Smooth muscle cell of the coronary artery (primary cell): ENCODE measurements at places on chromosomes 3 and 15. TPM values are rescaled to one million over a fixed set of nuclear protein-coding genes. Genes with fewer than 3 reads are reported as not detected.

The CPN2 gene
- not detected in 2 replicates for total RNA-seq

The CDC25A gene
- total RNA-seq = 0.47 and 3.2 TPM in 2 replicates

The GP9 gene
- not detected in 2 replicates for total RNA-seq

The GABRA5 gene
- under 0.01 TPM in 1 of 2 replicates, not detected in the other for total RNA-seq

The PRR20G gene
- not detected in 2 replicates for total RNA-seq

The TMC3 gene
- total RNA-seq = 13.7 TPM in 1 of 2 replicates, not detected in the other

The HSPBAP1 gene
- 3.7 and 4.6 TPM in 2 replicates for total RNA-seq

The MINDY4B gene
- not detected in 2 replicates for total RNA-seq

The FXR1 gene
- 219 and 353 TPM in 2 replicates for total RNA-seq

The ERC2 gene
- total RNA-seq = 0.47 TPM in 1 of 2 replicates, not detected in the other

The GOLGA6L7 gene
- not detected in 2 replicates for total RNA-seq

The ZDHHC19 gene
- total RNA-seq = not detected in 2 replicates

The HIGD2B gene
- not detected in 2 replicates for total RNA-seq

The TRIM42 gene
- total RNA-seq = not detected in 2 replicates

The ZBTB20 gene
- 12.2 and 18.6 TPM in 2 replicates for total RNA-seq

The MCF2L2 gene
- under 0.01 and 0.15 TPM in 2 replicates for total RNA-seq

The CAV3 gene
- under 0.01 and 0.08 TPM in 2 replicates for total RNA-seq

The STXBP5L gene
- total RNA-seq = not detected in 2 replicates

The ANKRD63 gene
- total RNA-seq = not detected in 2 replicates

The CSTA gene
- total RNA-seq = 0.75 and 5.1 TPM in 2 replicates

The CNTN3 gene
- 3.5 and 4.6 TPM in 2 replicates for total RNA-seq

The C3orf52 gene
- 1.2 and 6.2 TPM in 2 replicates for total RNA-seq

The LIPC gene
- total RNA-seq = 0.23 and 3.2 TPM in 2 replicates

The SLC24A5 gene
- not detected in 2 replicates for total RNA-seq

The ROPN1 gene
- not detected in 2 replicates for total RNA-seq

The ERICH6 gene
- total RNA-seq = 0.08 TPM in 1 of 2 replicates, not detected in the other

The FEZF2 gene
- not detected in 2 replicates for total RNA-seq

The ADAMTSL3 gene
- 0.75 and 1.6 TPM in 2 replicates for total RNA-seq

The ITGA11 gene
- 26.3 and 65.5 TPM in 2 replicates for total RNA-seq

The WWTR1 gene
- total RNA-seq = 15.4 and 108 TPM in 2 replicates

The CRTAP gene
- 142 and 251 TPM in 2 replicates for total RNA-seq

The LRRN1 gene
- not detected in 2 replicates for total RNA-seq
